ENCODE measurements at places on chromosomes 7 and 10.

- DNase-seq: no peak
These were observed 71.2 kb downstream of the FANK1 start for GRCh38 chr10:125967533-125967932.

- DNase-seq: no peak
These were observed 22.6 kb downstream of the CCDC3 start for GRCh38 chr10:12978891-12979290.

DNA sequence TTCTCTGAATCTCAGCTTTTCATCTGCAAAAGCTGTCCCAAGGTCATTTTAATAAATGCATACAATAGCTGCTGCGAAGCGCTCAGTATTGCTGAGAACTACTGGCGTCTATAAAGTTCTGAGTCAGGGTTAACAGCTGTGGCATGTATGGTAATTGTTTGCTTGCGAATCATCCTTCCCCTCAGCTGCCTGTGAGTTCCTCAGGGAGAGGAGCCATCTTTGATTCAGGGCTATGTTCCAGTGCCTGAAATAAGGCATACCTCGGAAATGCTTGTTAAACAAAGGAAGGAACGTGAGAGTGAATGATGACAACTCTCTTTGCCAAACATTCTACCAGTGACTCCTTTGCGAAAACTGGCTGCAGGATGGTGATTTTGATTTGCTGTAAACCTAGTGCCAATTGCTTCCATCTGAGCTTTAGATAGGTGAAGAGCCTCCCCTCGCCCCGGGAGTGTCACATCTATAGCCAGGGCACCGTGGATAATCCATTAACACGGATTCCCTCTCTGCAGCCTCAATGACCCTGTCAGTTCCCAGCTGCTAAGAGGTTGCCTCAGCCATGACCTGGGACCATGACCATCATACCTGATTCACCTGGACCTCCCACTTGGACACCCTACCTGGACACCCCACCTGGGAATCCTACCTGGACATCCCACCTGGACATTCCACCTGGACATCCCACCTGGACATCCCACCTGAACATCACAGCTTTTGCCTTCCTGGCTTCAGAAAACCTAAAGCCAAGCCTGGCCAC, 39.6 kb downstream of the GPRIN2 start:
- no peak for DNase-seq

GRCh38 chr7:14836571-14837189, 65.9 kb downstream of the DGKB start:
- DNase-seq: peak; percentile 77

- no peak for DNase-seq
These were observed 227.6 kb downstream of the FZD1 start for GRCh38 chr7:91491868-91492267.

GRCh38 chr7:2612445-2613097, 19.2 kb upstream of the TTYH3 start:
- DNase-seq: no peak

DNA sequence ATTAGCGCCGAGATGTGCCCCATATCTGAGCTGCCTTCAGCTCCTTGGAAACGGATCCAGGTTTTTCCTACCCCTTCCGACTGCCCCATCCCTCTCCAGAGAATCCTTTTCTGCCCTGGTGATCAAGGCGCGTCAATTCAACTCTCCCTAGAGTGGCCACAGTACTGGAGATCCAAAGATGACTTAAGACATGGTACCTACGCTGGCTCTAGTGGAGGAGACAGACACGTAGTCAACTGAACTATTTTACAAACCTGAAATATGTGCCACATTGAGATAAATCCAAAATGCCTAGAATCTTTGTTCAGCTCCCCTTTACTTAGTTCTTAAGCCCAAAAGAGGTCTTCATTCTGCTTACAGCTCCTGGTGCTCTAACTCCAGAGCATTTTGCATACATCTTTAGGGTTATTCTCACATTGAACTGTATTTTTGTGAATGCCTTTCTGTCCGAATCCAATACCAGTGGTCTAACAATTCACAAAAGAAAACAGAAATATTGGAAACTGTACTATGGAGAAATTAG, 444 bp upstream of the TNPO3 start:
- DNase-seq: no peak

DNA sequence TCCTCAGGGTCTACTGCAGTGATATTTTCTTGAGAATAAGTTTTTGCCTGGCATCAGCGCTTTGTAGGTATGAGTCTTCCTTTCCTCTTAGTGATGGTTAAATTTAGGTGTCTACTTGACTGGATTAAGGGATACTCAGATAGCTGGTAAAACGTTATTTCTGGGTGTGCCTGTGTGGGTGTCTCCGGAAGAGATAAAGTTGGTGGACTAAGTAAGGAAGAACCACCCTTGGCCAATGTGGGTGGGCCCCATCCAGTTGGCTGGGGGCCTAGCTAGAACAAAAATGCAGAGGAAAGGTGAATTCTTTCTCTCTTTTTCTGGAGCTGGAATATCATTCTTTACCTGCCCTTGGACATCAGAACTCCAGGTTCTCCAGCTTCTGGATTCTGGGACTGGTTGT, 138.8 kb downstream of the ADCYAP1R1 start:
- DNase-seq: no peak

GRCh38 chr10:16242446-16242845, 194.4 kb upstream of the PTER start:
- no peak for DNase-seq

GRCh38 chr10:102185811-102186527, 33.8 kb downstream of the NOLC1 start:
- no peak for DNase-seq

DNA sequence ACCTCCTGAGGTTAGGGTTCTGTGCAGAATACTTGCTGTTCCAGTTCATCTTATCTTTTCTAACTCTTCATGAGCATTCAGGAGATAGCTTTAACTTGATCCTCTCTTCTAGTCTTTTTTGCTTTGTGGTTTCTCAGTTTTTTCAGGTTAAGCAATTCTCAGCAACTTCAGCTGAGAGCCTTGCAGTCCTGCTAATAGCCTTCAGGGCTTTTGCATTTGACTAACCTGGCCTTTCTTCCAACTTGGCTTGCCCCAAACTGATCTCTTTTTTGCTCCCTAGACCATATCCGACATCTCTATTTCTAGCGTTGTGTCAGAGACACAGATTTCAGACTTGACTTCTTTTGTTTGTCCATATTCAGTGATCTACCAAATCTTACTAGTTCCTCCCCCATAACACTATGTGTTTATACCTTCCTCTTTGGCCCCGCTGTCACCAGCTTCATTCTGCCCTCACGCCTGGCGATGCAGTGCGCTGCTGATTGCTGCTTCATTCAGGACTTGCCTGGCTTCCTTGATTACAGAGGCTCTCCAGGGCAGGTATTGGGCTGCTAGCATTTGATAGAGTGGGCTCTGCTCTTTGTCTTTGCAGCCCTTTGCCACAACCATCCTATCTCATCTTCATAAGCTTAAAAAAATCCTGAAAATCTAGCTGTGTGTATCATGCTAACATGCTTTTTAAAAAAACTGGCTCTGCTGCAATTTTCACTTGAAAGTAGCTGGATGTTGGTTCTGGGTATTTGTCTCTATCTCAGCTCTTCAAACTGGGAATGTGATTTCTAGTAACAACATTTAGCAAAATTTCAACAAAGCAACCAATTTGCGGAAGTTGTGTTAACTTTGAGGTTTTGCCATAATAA, 9.6 kb downstream of the CUL1 start:
- no peak for DNase-seq

GRCh38 chr7:31114593-31115343, 62.7 kb downstream of the ADCYAP1R1 start:
- no peak for DNase-seq

DNA sequence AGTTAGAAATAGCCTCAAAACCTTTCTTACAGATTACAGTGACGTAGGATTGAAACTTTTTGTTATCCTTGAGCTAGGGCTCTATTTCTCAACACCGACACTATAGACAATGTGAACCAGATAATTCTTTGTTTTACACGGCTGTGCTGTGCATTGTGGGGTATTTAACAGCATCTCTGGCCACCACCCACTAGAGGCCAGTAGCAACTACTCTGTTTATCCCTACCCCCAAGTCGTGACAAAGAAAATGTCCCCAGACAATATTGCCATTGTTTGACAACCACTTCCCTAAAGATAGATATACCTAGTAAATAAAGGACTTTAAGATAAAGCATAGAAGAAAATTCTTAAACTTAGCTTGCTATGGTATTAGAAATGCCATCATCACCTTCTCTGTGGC, 359.6 kb downstream of the ARL4A start:
- DNase-seq: no peak

- no peak for DNase-seq
These were observed 57.2 kb upstream of the PAX2 start for GRCh38 chr10:100688201-100688600.

- DNase-seq: no peak
These were observed 25.7 kb downstream of the MYO3A start for GRCh38 chr10:25959540-25960232.

GRCh38 chr7:27071622-27072390, 24.0 kb downstream of the HOXA1 start:
- DNase-seq: no peak

GRCh38 chr7:31788883-31789680, 102.1 kb downstream of the PPP1R17 start:
- DNase-seq: no peak

DNA sequence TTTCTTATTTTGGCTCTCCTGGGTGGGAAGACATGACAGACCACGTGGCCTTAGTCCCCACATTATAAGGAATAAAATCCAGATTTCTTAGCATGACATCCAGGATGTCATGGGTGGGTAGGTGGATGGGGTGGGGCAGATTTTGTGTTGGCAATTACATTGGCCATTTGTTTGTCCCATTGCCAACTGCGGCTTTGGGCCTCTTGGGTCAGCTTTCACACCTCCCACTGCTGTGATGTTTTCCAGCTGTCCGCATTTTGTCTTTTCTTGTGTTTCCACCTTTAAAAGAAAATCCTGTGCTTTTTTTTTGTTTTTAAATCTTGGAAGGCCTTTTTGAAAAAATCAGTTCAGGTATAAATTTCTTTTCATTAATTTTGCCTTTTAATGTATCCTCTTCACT, 237.0 kb downstream of the SDK1 start:
- no peak for DNase-seq

DNA sequence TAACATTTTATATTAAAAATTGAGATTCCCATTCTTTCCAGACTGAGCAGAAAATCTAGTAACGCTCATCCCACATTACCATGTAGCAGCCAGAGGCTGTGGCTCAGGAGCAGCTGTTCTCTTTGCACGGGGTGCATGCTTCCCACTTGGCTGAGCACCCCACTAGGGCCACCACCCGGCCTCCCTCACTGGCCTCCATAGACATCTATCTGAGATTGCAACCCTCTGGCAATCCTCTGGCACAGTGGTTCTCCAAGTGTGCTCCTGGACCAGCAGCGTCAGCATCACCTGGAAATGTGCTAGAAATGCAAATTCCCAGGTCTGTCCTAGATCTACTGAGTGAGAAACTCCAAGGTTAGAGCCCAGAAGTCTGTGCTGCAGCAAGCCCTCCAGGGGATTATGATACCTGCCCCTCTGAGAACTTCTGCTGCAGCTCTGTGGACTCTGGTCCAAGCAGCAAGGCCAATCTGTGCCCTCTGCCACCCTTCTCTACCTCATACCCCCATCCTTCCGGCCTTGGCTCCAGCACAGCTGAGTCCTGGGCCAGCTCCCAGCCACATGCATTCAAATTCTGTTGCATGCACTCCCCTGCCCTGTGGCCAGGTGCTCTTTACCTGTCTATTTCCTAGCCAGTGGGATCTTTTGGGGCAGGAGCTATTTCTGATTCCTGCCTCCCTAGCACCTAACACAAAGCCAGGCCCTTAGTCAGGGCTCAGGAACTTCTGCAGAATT, 301.5 kb downstream of the GRID1 start:
- DNase-seq: no peak

GRCh38 chr7:101278461-101279292, 33.8 kb upstream of the FIS1 start:
- DNase-seq: no peak

- no peak for DNase-seq
These were observed 26.2 kb upstream of the HDAC9 start for GRCh38 chr7:18469316-18469715.

- no peak for DNase-seq
These were observed 561.6 kb upstream of the TEX47 start for GRCh38 chr7:89357121-89357520.

DNA sequence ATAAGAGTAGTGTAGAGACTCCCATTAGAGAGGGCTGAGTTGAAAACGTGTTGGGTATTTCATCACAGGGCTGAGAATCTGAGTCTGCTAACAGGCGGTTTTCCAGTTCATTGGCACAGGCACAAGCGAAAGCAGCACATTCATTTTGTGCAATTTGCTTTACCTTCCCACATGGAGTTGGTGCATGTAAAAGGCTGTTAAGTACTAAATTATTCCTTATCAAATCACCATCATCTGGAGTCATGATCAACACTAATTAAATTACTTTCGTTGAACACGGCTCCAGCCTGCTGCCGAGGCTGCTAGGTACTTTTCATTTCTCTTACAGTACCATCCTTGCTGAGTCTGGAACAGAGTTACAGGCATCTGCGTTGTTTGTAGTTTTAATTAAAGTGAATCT, 43.8 kb downstream of the ETV1 start:
- DNase-seq: no peak

DNA sequence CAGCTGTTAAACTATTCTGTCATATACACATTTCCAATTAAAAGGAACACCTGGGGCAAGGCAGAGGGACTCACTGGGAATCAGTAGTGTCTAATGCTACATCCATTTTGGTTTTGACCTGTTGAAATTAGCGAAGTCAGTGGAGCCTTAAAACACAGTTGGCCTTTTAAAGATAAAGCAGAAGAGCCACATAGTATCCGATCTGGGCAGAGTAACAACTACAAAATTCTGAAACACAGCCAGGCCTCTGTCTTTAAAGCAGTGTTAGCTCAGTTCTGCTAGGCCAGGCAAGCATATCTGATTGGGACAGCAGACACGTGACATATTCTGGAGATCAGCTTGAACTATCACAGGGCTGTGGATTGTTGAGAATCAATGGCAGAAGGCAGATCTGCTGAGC, 117.5 kb upstream of the WNT16 start:
- no peak for DNase-seq

DNA sequence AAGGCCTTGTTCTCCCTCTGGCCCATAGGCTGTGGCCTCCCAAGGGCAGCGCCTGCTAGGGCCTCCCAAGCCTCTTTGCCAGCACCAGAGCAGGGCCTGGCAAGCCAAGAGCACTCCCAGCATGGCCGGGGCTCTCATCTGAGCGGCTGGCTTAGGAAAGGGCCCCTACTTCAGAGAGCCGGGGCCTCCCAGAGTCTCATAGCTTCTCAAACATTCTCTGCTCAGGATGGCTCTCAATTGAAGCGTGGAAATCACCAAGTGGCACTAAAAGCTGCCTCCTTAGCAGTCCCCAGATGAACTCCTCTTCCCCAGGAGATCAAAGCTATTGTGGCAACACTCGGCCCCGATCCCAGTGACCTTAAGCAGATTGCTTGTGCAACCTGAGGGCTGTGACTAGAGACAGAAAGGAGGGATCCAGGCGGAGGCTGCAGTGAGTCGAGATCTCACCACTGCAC, 69.4 kb downstream of the FAM53B start:
- DNase-seq: peak; percentile 78

DNA sequence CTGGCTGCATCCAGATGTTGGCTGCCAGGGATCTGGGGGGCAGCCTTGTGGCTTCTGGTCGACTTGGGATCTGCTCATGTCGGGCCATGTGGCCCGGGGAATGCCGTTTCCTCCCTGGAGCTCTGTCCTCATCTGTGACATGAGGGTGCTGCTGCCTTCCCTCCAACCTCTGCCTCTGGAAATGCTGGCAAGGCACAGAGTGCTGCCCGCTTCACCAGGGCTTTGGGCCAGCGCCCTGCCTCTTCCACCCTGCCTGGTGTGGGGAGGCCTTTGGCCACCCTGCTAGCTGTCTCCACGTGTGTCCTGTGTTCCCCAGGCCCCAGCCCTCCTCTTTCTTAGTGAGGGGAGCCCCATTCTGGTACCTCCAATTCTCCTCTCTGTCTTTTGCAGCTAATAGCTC, 5.8 kb upstream of the SMARCD3 start:
- DNase-seq: peak; percentile 39

Measured in psoas muscle (tissue), 8 donors.